ENCODE measurements at places on chromosomes 12 and 14.

GRCh38 chr14:103393676-103394626 is 8.7 kb downstream of the MARK3 start:
- no peak for DNase-seq

DNA sequence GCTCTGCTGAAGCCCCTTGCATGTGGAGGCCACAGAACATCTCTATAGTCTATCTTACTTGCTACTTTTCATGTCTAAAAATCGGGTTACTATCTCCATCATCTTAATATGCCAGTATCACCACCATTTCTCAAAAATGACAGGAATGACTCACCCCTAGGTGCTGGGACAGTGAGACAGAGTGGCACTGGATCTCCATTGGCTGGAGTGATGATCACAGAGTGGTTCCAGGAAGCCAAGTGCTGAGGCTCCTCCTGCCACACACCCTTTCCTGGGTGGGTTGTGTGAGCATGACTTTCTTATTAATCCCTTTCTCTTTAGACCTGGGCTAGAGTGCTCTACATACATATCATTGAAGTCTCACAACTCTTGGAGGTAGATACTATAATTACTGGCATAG is 3.3 kb upstream of the ASCL1 start:
- no peak for DNase-seq

- no peak for DNase-seq
These were observed 693.0 kb downstream of the NRXN3 start for GRCh38 chr14:78863143-78863542.

- no peak for DNase-seq
These were observed 198.2 kb upstream of the RGS6 start for GRCh38 chr14:71734076-71734475.

DNA sequence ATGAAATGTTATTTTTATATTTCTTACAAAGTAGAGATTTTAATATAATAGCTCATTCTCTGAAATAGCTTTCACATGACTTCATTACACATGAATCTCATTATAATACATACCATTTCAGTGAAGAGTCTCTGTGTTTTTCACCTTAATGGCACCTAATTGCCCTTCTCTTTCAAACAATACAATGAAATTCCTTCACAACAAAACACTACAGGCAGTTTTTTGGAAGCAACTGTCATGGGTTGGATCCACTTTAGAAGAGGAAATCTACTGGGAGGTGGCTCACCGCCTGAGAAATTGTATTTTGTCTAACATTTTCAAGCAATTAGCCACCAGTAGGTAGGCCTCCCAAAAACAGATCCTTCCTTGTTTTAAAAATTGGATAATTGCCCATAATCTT is 40.3 kb upstream of the RGS6 start:
- no peak for DNase-seq

DNA sequence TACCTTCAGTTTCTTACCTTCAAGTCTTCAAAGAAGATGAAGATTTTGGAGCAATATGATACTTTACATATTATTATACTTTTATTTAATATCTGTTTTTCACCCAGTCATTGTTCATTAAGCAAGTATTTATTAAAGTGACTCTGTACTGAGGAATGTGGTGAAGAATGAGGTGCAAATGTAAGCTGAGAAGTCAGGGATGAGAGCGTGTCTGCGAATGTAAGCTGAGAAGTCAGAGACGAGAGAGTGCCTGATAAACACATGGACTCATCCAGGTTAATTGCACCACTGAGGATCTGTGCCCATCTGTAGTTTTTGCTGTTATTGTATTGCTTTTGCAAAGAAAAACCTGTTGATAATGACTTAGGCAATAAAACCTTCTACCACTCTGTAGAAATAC is 211.9 kb upstream of the FAR2 start:
- DNase-seq: no peak

GRCh38 chr12:6779708-6780432 is 7.5 kb downstream of the LAG3 start:
- DNase-seq: no peak

DNA sequence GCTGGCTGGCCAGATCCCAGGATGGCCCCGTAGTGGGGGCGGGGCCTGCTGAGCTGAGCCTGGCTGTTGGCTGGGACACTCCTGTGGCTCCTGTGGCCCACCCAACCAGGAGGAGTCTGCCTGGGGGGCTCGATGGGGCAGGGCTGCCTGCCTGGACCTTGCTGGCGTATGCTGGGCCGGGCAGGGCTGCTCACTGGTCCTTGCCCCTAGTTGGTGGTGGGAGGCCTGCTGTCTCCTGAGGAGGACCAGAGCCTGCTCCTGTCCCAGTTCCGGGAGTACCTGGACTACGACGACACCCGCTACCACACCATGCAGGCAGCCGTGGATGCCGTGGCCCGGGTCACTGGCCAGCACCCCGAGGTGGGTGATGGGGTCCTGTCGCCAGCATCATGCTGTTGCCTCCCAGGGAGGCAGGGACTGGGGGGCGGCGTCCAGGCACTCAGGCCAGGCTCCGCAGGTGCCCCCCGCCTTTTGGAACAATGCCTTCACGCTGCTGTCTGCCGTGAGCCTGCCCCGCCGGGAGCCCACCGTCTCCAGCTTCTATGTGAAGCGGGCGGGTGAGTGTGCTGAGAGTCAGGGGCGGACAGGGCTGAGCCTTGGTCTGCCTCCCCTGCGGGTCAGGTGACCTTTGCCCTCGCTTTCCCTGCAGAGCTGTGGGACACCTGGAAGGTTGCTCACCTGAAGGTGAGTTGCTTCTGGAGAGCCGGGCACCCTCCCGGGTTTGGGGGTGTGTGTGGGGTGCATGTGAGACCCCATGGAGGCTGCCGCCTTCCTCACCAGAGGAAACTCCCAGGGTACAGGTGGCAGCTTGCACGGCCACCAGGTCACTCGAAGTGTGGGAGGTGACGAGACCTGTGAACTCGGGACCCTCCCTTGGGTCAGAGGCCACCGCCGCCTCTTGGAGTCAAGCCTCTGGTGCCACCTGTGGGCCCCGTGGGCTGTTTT is 3.4 kb downstream of the NOC4L start:
- no peak for DNase-seq

DNA sequence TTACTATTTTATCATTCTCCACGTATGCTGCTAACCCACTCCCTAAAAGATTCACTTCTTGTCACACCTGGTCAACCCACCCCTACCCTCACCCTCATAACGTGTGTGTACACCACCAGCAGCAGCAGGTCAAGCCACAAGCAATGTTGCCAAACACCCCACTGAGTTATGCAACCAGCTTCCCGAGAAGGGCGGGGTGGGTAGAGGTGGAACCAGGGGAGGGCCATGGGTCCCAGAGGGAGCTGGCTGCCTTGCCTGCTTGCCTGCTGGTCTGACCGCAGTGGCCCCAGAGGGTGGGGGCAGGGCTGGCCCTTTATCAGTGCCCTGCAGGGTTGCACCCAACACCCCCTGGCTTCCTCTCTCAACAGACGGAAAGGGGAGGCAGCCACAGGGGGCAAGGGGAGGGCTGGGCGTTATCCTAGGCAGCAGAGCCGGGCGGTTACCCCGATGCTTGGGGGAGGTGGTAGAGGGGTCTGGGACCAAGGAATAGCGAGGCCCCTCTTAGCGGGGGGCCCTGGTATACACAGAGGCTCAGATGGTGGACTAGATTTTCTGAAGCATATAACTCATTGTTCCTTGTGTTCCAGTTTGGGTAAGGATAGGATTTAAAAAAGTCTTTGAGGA is 3.5 kb upstream of the NFE2 start:
- DNase-seq: no peak

- no peak for DNase-seq
These were observed 272.0 kb downstream of the ZFP36L1 start for GRCh38 chr14:68520637-68521556.

GRCh38 chr12:113190761-113191160 is 5.2 kb downstream of the RITA1 start:
- DNase-seq: peak; percentile 53

DNA sequence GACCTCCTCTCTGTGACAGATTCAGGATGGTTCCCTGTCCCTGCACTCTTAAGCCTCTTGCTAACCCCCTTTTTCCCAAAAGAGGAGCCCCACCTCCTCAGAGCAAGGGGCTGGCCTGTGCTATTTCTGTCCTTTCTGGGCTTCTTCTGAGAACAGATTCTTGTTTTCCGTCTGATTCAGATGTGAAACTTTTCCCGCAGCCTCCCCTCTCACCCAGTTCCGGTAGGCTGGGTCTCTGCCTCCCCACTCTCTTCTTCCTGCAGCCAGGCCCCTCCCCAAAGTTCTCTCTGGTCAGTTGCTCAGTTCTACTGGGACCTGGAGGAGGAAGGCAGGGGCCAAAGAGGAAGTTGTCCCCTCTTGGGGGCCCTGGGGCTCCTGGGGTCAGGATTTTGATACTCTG is 11.8 kb downstream of the PDE1B start:
- DNase-seq: no peak

- no peak for DNase-seq
These were observed 37.0 kb upstream of the P2RX7 start for GRCh38 chr12:121095544-121096198.

DNA sequence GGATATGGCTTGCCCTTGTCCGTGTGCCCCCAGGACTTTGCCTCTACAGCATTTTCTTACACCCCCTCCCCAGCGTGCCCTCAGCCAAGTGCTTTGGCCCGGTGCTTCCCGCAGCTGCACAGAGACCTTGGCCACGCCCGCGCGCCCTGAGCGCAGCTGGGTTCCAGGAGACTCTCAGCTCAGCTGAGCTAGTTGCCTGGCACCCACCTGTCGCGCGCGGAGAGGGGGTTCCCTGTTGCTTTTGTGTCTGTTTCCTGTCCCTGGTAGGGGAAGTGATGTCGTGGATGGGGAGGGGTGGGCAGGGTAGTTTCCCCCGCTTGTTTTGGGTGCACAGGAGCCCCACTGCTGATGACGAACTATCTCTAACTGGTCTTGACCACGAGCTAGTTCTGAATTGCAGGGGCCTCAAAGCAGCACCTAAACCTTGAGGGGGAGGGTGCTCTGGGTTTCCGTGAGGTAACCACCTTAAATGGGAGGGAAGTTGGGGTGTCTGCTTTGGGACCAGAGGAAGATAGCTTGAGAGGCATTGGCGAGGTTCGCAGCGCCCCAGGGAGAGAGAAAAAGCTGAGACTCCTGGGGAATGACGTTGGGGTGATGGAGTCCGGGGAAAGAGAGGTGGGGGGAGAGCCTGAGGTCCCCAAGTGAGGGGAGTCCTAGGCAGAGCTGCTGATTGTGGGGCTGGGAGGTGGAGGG is 1.5 kb downstream of the DIO3 start:
- no peak for DNase-seq

GRCh38 chr12:47557386-47557785 is 148.4 kb downstream of the RPAP3 start:
- no peak for DNase-seq

DNA sequence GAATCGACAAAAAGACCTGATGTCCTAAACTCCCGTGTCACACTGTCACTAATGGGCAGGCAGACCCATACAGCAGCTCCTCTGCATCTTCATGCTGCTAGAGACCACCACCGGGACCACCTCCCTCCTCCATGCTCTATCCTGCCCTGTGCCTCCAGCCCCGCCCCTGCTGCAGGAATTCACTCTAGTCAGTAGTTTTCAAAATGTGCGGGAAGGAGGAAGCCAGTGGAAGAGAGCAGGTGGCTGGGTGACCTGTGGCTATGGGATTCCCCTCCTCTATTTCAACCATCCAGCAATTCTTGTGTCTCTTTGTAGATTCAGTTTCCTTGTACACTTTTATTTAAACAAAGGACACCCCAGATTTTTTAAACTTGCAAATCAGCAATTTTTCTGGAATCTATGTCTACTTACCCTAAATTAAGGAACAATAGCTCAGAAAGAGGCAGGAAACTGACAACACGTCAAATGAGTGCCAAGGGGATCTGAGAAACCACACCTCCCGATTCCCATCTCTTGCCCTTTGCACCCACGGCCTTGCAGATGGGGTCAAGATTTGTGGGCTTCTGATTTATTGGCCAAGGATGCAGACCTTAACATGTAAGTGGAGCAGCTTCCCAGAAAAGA is 20.4 kb upstream of the MAP1LC3B2 start:
- no peak for DNase-seq

DNA sequence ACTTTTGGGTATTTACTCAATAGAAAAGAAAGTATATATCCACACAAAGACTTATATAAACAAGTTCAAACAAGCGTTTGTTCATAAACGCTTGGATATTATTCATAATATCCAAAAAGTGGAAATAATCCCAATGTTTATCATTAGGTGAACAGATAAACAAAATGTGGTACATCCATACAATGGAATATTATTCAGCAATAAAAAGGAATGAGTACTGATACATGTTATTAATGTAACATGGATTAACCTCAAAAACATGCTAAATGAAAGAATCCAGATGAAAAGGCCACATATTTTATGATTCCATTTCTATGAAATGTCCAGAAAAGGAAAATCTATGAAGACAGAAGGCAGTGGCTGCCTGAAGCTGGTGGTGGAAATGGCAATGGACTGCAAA is 16.8 kb upstream of the MYH7 start:
- DNase-seq: no peak

DNA sequence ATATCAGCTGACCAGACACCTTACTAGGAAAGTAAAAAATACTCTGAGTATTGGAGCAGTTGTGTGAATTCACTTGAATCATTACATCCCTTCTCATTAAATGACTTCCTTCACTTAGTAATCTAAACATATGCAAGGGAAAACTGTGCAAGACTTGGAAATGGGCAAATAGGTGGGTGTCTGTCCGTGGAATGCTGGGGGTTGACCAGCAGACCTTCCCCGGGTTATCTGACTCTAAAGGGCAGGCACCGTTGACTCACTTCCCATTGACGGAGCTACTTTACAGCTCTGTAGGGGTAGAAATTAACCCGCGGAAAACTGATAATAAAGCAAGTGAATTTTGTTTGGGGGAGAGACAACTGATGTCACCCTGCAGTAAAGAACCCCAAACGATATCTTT is 199.3 kb downstream of the TTC7B start:
- DNase-seq: no peak

DNA sequence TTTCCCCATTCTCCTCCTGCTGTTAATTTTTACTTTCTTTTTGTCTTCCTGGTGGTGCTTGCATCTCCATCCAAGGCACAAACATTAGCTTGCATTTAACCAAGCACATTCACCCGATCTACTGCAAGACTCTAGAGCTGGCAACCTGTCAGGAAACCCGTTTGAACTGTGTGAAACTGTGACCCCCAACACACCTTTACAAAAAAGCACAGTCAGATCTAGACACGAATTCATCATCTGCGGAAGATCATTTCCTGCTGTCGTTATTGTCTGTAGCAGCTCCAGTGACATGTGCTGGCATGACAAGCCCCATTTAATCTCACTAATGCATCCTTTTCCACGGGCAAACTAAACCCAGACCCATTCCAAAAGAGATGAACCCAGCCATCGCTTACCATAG is 340.5 kb downstream of the VRK1 start:
- DNase-seq: no peak

- DNase-seq: peak; percentile 59
These were observed 10.6 kb downstream of the BBS10 start for GRCh38 chr12:76337583-76337982.

GRCh38 chr14:29518335-29518734 is 409.3 kb downstream of the PRKD1 start:
- peak; percentile 19 for DNase-seq

GRCh38 chr12:12723681-12724420 is 6.7 kb downstream of the CDKN1B start:
- no peak for DNase-seq

- DNase-seq: no peak
These were observed 270.1 kb downstream of the ADGRD1 start for GRCh38 chr12:131223791-131224225.

Data from SW 1271 (cell line).